ENCODE measurements at places on chromosomes 3 and 15.

- no peak for DNase-seq
These were observed 257.0 kb downstream of the MFSD1 start for GRCh38 chr3:159058859-159059258.

DNA sequence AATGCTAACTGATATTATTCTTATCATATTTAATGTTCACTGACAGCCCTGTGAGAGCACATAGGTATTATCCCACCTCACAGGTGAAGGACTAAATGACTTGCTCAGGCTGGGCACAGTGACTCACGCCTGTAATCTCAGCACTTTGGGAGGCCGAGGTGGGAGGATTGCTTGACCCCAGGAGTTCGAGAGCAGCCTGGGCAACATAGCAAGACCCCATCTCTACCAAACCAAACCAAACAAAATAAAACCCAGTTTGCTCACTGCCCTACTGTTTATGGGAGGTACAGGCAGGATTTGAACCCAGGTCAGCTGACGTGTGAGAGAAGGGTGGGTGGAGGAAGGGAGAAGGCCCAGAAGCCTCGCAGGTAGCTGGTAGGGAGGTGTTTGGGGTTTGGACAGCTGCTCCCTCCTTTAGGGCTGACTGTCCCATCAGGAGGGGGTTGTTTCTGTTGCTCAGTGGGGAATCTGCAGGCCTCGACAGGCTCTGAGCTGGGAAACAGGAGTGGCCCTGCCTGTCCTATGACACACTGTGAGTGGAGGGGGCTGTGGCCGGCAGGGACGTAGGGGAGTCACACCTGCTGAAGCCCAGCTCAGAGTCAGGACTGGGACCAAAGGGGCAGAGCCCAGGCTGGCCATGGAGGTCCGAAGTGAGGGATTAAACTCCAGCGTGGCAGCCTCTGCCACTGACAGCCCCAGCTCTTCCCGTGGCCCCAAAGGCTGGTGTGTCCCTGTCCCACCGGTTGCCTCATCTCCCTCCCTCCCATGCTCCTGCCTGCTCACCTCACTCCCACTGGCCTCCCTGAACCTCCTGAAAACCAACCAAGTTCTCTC lies 25.3 kb downstream of the BHLHE40 start:
- no peak for DNase-seq

DNA sequence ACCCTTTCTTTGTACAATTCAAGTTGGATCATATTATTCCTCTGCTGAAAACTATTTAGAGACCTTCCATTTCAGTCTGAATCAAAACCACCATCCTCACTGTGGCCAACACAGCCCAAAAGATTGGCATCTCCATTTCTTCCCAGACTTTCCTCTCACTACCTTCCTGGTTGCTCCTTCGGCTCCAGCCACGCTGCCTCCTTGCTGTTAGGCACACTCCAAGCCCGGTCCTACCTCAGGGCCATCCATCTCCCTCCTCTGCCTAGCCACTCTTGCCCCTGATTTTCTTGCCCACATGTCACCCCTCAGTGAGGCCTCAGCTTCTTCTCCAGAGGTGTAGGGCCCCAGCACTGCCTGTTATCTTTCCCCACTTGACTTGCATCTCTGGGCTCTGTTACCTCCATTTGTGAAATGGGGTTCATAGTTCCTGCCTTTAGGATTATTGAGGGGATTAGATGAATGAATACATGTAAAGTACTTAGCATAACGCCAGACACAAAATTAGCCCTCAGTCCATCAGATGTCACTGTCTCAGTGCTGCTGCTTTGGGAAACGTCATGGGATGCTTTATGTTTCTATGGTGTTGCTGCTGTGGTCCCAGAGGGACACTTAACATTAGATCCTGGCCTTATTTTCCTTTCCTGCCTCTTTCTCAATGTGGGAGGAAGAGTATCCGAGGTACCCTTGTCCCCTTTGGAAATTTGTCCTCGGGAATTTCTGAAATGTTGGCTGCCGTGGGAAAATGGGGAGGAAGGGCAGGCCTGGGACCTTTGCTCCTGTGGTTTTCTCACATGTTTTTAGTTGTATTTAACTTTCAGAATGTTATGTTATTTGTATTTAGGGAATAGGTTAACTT lies 31.3 kb downstream of the SNRK start:
- no peak for DNase-seq

GRCh38 chr3:44669760-44670159 lies 21.2 kb downstream of the ZNF35 start:
- DNase-seq: no peak

DNA sequence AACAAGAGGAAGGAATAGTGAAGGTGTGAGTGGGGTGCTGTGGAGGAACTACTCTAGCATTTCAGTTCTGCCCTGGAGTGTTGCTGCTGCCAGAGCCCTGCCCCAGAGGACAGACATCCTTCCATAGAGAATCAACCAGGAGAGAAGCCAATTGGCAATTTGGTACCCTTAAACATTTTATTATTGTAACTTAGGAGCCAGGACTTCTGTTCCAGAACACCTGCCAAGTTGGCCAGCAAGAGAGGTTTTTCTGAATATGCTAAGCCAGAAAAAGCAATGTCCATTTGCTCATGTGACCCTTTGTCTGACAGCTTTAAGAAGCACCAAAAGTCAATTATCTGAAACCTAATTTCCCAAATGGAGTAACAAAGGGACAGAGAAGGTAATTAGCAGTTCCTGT lies 264.9 kb downstream of the MEX3B start:
- DNase-seq: no peak

- DNase-seq: no peak
These were observed 13.4 kb downstream of the H1-8 start for GRCh38 chr3:129556358-129556695.

DNA sequence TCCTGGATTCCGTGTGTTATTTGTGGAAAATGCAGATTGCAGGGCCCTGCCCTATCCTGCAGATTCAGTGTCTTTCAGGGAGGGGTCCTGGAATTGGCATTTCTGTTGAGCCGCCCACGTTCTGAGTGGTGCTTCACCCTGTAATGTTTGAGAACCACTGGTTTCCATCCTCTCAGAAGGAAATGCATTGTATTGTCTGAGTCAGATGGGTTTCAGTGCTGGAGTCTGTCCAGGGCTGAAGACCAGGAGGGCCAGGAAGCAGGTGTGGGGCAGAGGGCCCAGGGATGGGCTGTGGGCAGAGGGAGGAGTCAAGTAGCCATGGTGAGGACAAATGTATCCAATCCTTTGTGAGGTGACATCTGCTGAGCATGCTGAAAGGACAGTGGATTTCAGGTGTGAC lies 123.8 kb downstream of the SV2B start:
- no peak for DNase-seq

DNA sequence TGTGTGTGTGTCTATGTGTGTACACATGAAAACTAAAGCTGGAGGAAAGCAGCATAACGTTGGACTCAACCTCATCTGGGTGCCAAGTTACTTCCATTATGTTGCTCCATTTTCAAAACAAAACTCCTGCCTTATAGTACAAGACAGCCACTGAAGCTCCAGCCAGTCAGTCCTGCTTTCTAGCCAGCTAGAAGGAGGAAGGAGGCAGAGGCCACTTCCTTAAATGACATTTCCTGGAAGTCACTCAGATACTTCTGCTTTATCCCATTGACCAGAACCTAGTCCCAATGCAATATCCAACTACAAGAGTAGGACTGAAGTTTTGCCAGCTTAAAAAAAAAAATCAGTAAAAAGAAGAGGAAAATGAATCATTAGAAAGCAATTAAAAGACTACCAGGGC lies 31.7 kb downstream of the CADPS start:
- DNase-seq: no peak

GRCh38 chr3:14522129-14522691 lies 17.9 kb downstream of the GRIP2 start:
- no peak for DNase-seq
